Effector CD8-positive, alpha-beta T cell (primary cell): ENCODE measurements at places on chromosomes 6 and 20.

GRCh38 chr6:47716207-47716606, 17.8 kb downstream of the ADGRF4 start:
- no peak for DNase-seq

DNA sequence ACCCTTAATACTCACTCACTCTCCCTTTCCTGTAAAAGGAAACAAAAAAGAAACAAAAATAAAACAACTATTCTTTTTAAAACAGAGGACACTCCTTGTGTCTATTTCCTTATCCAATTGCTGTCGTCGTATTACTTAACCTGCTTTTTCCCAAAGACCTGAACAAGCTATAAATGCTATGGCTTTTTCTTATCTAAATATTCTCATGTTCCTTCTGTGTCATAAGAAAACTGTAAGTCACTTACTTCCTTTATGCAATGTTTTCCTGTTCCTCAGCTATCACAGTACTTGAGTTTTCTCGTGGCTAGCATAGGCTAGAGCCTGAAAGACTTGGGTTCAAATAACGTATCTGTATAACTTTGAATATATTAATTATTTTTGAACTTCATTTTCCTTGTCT, 99.2 kb downstream of the IRAK1BP1 start:
- DNase-seq: no peak

GRCh38 chr20:17961587-17961940, 7.0 kb downstream of the SNX5 start:
- DNase-seq: no peak

DNA sequence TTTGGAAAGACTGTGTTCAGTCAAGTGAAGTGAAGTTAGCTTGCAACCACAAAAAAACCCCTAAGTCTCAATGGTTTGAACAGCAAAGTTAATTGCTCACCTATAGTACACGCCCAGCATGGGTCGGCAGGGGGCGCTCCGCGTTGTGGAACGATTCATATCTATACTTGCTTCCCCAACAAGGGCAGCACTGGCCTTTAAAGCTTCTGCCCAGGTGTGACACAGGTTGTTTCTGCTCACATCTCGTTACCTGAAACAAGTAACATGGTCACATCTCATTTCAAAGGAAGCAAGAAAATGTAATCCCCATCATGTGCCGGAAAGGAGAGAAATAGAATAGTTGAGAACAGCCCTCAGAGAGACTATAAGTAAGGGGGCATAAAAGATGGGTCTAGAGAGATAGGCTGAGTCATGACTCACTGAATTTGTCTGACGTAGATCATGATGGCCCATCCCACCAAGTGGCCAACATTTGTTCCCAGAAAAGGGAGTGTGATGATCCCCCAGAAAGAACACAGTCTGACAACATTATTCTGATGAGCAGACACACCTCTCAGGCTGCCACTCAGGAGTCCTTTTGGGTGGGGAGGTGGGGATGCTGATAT, 29.0 kb downstream of the HNF4A start:
- DNase-seq: peak; percentile 75

DNA sequence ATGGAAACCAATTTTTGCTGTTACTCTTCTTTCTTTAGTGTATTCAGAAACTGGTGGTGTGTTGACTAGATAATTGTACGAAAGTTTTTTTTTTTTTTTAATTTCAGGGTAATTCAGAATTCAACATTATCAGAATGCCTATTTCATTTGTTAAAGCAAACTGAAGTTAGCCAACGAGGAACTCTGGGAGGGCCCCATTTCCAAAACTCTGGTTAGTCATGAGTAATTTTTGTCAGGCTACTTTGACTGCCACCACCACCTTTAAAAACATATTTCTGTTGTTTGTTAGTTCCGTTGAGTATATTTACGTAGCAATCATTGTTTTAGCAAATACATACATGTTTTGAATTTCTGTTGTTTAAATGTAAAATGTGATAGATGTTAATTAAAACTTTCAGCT, 763 bp downstream of the ZKSCAN8 start:
- no peak for DNase-seq

DNA sequence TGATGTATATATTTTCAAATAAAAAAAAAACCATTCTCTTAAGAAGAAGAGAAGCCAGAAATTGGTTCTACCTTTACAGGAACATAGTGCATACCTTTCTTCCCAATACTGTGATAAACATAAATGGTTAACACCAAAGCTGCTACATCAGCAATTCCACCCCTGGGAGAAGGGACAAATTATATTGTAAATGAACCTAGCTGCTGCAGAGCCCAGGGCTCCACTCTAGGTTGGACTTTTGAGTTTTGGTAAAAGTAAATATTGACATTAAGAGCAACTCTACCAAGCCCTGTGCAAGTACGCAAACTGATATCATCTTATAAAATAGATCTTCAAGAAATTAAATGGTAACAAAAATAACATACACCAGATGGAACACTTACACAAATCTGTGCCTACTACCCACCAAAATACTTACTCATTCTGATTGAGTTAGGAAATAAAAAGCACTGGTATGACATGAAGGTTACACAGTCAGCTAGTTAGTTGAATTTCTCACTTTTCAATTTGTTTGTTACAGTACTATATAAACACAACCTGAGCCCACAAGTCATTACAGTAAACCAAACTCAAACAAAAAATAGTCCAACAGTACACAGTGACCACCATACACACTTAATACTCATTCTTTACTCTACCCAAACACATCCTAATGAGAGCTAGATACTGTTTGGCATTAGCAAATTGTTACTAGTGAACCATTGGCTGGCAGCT, 223.3 kb upstream of the HEY2 start:
- DNase-seq: no peak

GRCh38 chr6:48135323-48136084, 24.5 kb upstream of the PTCHD4 start:
- DNase-seq: no peak

GRCh38 chr6:109738667-109739066, 47.6 kb downstream of the FIG4 start:
- DNase-seq: no peak

GRCh38 chr6:101762851-101763250, 369.3 kb downstream of the GRIK2 start:
- no peak for DNase-seq

GRCh38 chr6:102485480-102485879, 1092.0 kb downstream of the GRIK2 start:
- no peak for DNase-seq

DNA sequence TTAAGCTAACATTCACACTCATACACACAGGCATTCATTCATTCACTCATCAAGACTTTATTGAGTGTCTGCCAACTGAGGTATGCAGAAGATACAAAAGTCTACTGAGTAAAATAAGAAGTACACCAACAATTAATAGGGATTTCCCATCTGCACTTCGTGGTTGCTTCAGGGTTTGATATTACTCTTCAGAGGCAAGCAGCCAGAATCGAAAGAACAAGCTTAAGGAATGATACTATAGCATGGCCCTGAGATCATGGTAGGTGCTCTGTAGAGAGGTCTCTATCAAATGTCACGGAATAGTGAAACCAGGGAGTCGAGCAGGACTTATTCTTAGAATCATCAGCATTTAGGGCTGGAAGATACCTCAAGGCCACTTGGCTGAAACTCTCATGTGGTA, 135.4 kb downstream of the NRN1 start:
- DNase-seq: no peak

DNA sequence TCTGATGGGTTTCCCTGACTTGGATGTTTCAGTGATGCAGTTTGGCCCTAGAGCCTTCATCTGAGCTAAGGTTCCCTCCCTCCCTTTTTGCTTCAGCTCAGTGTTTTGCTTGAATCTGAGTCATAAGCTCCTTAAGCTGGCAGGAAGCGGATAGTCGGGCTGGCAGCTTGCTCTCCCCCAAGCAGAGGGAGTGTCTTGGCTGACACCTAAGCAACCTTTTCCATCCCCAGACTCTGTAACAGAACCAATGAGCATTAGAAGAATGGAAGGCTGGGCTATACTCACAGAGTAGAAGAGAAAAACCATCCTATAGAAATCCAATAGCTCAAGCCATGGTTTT, 98.3 kb downstream of the HAO1 start:
- no peak for DNase-seq

- DNase-seq: no peak
Measured at GRCh38 chr6:123898665-123899064, 95.0 kb downstream of the NKAIN2 start.

- DNase-seq: no peak
Measured at GRCh38 chr20:38804221-38804620, 1.3 kb upstream of the PPP1R16B start.

DNA sequence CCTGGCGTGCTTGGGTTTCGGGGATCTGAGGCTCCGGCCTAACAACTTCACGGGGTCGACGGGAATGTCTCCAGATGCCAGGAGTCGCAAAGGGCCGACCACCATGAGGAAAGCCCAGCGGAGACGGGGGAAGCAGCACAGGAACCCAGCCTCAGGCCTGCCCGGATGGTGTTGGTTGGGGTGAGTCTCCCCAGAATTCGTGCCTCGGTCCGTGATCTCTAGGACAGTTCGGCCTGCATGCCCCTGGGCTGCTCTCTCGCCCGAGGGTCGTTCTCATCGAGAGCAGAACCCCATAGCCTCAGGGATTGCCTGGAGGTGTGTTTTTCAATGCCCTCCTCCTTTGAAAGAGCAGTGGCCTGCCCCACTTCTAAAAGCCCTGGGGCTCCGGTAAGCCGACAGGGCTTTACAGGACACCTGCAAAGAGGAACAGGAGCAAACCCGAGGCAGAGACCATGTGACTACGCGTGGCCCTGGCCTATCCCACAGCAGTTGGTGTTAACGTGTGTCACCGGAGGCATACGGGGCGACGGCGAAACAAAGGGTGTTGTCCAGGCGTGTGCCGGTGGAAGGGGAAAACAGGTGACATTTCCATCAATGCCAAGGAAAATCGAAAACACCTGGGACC, 973.1 kb upstream of the DEFB115 start:
- DNase-seq: no peak

- no peak for DNase-seq
Measured at GRCh38 chr6:101879782-101880181, 486.3 kb downstream of the GRIK2 start.

DNA sequence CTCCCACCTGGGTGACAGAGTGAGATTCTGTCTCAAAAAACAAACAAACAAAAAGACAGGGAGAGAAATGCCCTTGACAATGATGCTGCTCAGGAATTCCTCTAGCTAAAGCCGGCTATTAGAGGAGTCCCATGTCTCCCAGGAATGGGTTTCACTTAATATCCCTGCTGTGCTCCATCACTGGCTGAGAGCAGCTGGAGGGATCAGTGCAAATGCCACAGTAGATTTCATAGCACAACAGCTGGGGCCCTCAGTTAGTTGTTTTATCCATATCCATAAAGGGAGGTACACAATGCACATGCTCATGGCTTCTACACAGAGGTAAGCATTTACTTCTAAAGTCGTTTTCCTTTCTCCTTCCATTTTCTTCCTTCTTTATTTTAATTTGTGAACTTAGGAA, 742.0 kb upstream of the POU3F2 start:
- DNase-seq: no peak

- no peak for DNase-seq
Measured at GRCh38 chr6:106287215-106287614, 38.3 kb downstream of the ATG5 start.

GRCh38 chr20:31603822-31604566, 1.1 kb upstream of the ID1 start:
- peak; percentile 74 for DNase-seq

DNA sequence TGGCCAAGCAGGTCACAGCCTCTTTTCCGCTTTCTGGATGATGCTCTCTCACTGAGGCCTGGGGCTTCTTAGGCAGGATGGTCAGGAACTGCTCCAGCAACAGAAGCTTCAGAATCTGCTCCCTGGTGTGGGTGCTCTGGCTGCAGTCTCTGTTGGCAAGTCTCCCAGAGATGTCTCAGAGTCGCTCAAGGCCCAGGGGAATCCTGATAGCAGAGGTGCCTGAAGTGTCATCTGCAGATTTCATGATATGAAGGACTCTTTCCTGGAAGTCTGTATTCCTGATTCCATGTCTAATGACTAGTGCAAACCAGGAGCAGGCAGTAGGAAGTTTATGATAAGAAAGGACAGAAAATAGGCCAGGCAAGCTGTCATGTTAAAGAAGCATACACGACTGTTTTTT, 20.3 kb downstream of the ZSCAN31 start:
- no peak for DNase-seq

DNA sequence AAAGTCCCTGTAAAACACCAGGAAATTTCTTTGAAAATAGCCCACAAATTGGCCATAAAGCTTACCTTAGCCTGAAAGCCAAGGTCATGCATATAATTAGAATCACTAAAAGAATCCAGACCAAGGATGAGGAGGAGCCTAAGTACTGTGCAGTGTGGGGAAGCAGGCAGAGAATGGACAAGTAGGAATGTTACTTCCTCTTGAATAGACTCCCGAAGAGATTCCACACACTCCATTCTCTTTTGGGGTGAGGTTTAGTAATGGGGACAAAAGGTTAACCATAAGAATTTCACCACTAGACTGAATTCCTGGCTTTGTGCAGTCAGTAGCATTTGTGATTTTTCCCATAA, 27.5 kb upstream of the MARCKS start:
- no peak for DNase-seq

DNA sequence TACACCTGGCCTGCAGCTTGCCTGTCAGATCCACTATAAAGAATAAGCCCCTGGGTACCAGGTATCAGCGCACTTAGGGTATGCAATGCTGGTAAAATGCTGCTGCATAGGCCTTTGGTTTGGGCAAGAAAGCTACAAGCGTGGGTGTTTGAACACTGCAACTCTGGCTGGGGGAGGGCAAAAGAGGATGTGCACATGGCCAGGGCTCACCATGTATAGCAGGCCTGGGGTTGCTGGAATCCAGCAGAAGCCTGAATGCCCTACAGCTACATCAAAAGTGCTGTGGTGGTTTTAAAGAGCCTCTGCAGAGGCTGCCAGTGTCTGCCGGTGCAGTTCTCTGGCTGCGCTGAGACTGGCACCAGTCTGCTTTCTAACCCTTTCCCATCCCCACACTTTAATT, 51.7 kb downstream of the UQCC1 start:
- DNase-seq: no peak

DNA sequence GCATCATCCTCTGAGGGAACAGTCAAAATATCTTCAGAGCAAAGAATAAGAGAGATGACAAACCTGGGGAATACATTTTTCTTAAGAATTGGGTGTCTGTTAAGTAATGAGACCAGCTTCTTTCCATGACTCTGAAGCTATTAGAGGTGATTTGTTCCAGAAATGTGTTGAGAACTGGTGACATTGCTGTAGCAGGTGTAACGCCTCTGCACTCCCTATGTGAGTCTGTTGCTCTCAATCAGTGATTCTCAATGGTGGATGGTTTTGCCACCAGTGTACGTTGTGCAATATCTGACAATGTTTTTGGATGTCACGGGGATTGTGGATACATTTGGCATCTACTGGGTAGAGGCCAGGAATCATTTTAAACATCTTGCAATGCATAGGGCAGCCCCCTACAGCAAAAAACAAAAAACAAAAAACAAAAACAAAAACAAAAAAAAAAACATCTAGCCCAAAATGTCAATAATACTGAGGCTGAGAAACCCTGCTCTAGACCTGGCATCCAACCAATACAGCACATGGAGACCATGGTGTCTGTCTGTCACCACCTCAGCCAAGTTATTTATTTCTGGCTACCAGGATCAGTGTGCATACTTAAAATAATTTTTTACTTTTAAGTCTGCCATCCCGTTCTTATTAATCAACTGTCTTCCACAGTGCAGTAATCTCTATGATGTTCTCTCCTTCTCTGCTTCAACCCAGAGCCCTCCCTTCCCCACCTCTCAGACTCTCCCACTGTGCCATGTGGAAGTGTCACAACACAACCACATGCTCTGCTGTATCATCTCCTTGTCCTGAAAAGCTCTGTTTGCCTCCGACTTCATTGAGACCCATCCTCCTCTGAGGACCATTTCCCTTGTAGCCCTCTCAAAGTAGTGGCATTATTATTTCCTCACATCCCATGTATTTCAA, 43.7 kb downstream of the KLHL32 start:
- no peak for DNase-seq
